ENCODE measurements at places on chromosomes 4 and X. TPM values are rescaled to one million over a fixed set of nuclear protein-coding genes. Genes with fewer than 3 reads are reported as not detected.

Gene PPEF2
- not detected for total RNA-seq

Gene MAMLD1
- total RNA-seq, result 4.5 TPM

Gene CT45A1
- total RNA-seq, result not detected

Gene PKD2
- 28.3 TPM for total RNA-seq

Gene TLR10
- total RNA-seq, result not detected

Gene UXT
- total RNA-seq, result 183 TPM

Gene TCEAL5
- not detected for total RNA-seq

Gene SASH3
- total RNA-seq, result not detected

Gene TCEAL2
- total RNA-seq, result not detected

Gene ARHGAP24
- total RNA-seq, result 2.6 TPM

Gene HS3ST1
- total RNA-seq, result not detected

Gene ESX1
- total RNA-seq, result not detected

GRCh38 chrX:40107291-40108161 is 9.8 kb upstream of the BCOR start:
- no peak for DNase-seq

- peak; percentile 52 for DNase-seq
These were observed 81.2 kb upstream of the PRSS48 start for GRCh38 chr4:151195801-151196200.

DNA sequence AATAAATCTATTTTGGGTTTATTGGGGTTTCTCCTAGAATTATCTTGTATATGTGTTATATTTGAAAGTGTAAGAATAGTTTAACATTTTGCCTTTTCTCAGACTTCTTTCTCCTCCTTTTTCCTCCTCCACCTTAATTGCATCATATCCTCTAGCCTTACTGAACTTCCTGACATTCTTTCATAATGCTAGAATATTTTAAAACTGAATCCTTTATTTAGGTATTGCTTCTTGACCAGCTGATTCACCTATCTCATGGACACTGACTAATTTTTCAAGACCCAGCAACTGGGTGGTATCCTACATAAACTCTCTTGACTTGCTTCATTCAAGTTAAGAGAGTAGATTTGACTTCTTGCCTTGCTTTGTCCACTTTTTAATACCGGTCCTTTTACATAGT is 1508.9 kb downstream of the STIM2 start:
- no peak for DNase-seq

DNA sequence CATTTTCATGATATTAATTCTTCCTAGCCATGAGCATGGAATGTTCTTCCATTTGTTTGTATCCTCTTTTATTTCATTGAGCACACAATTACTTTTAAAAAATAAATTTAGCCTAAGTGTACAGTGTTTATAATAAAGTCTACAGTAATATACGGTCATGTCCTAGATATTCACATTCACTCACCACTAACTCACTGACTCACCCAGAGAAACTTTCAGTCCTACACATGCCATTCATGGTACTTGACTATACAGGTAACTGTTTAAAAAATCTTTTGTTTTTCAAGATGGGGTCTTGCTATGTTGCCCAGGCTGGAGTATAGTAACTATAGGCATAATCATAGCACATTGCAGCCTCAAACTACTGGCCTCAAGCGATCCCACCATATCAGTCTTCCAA is 348.1 kb downstream of the RAPGEF2 start:
- DNase-seq, result no peak

DNA sequence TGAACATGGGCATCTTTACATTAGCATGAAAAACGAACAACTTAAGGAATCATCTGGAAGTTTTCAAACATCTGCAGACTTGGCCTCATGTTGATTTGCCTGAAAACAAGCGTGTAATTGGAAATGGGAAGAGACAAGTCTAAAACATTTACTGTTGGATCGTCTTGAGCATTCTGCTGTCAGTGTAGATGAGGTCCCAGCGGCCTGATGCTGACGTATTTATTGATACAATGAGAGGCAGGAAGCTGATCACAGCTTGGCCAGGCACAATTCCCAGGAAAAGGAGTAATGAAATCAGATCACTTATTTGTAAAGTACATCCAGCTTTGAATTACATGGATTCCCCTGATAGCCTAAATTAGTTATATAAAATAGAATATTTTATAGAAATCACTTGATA is 210.6 kb downstream of the CLCN4 start:
- no peak for DNase-seq

DNA sequence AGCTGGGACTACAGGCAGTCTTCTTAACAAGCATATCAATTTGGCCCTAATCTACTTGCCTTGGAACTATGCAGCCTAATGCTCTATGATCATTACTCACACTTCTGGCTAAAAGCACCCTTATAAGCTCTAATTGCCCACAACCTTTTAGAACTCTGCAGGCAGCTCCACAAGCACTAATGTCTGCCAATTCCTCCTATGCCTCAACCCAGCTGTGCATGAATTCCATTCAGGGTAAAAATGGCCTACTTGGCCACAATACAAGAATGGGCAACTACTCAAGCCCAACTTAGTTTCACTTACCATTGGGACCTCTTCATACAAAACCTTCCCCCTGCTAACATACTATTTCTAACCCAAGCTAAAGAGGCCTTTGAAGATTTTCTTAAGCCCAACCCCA is 51.7 kb downstream of the ZNF718 start:
- no peak for DNase-seq

- DNase-seq, result no peak
These were observed 130.0 kb downstream of the ZAR1 start for GRCh38 chr4:48620093-48620492.

GRCh38 chrX:66872771-66873170 is 233.9 kb upstream of the EDA2R start:
- DNase-seq, result no peak

DNA sequence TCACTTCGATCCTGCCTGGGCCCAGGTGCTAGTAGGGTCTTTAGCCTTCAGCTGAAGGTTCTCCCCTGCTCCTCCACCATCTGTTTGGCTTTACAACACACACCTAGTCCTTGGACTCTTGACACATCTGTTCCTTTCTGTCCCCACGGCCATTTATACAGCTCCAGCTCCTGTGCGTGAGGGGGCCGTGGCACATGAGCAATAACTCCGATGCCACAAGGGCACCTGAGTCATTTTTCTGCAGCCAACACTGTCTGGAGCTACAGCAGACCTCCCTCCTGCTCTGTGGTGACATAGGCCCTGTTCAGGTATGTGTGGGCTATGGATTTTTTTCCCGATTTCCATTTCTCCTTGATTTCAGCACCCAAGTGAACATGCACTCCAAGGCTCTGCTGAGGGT is 44.7 kb upstream of the BCOR start:
- no peak for DNase-seq

DNA sequence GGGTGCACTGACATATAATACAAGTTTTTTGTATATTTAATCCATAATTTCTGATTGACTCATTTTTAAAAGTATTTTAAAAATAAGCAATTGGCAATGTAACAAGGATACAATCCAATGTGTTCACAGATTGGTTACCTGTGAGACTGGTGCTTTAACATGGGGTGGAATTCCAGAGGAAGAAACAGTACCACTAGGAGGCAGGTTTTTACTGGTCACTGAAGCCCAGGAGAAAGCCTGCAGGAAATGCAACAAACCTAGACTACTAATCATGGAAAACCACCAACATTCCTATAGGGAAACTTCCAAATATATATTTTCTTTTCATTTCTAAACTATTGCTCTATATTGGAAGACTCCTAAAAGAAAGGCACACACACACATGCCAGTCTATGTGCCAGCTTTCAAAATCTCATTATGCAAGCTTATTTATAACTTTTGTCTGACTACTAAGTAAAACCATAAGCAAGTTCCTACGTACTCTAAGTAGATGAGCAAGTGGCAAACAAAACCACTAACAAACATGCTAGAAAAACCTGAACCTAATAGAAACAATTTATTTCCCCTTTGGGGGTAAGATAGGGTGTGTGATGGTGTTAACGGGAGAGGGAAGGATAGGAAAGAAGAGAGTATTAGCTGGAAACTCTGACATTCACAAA is 19.2 kb downstream of the G3BP2 start:
- DNase-seq, result peak; percentile 26

DNA sequence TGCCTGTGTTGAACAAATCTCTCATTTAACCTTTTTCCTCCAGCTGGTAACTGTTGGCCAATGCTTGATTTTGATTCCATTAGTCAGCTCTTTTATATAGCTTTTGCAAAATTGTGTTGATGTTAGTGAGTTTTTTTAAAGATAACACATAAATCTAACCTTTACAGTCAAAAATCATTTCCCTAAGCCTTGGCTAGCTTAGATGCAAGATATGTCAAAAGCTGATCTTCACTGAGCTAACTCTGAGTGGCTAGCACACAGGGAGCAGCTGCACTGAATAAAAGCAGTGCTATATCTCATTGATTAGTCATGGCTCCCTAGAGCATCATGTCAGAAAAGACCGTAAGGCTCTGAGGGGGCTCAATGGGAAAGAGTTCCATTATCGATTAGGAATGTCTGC is 78.7 kb downstream of the PPARGC1A start:
- DNase-seq, result no peak

- no peak for DNase-seq
These were observed 572.7 kb upstream of the TENM3 start for GRCh38 chr4:181670506-181670905.

GRCh38 chrX:149903889-149904748 is 23.1 kb downstream of the MAGEA8 start:
- DNase-seq, result peak; percentile 2

DNA sequence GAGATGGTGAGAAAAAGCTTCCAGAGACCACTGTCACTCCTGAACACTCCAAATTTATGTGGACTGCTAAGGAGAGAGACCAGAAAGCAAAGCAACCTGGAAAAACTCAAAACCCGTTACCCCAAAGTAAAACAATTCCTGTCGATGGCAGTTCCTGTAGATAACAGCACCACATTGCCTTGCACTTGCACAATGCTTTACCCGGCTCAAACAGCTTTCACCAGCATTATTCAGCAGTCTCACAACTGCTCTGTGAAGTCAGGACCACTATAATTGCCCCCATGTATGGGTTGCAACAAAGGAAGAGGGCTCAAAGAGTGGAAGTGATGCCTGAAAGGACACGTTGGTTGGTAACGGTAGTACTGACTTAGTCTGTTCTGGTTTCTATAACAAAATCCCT is 234.8 kb downstream of the BCOR start:
- no peak for DNase-seq

DNA sequence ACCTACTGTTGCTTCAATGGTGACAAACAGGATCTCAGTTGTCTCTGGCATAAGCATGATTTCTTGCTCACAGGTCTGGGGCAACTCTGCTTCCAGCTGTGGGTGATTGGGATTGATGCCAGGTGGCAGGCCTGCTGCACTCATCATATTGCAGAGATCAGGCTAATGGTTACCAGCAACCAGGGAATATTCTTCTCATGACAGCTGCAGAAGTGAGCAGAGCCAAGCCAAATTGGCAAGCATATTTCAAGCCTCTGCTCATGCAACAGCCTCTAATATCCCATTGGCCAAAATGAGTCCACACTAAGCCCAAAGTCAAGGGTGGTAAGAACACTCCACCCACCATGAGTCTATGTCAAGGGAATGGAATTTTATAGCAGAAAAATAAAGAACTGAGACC is 26.7 kb upstream of the TBC1D19 start:
- DNase-seq, result peak; percentile 47

GRCh38 chr4:114875630-114876029 is 237.8 kb downstream of the NDST4 start:
- DNase-seq, result no peak

DNA sequence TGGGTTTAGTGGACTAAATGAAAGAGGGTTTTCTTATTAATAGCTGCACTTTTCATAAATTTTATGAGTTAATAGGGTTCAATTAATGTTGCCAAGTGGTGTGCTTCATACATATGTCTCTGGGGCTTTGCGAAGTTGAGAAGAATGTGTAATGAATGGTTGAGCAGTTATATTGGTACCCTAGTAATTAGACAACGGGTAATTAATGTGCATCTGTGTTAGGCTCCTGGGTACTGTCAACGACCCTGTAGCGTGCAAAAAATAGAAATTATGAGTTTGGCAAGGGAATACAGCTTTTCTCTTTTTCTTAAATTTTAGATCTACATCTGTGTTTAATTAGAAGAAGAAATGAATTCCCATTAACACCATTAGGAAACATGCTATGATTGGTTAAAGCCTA is 1027.7 kb downstream of the ARAP2 start:
- no peak for DNase-seq

DNA sequence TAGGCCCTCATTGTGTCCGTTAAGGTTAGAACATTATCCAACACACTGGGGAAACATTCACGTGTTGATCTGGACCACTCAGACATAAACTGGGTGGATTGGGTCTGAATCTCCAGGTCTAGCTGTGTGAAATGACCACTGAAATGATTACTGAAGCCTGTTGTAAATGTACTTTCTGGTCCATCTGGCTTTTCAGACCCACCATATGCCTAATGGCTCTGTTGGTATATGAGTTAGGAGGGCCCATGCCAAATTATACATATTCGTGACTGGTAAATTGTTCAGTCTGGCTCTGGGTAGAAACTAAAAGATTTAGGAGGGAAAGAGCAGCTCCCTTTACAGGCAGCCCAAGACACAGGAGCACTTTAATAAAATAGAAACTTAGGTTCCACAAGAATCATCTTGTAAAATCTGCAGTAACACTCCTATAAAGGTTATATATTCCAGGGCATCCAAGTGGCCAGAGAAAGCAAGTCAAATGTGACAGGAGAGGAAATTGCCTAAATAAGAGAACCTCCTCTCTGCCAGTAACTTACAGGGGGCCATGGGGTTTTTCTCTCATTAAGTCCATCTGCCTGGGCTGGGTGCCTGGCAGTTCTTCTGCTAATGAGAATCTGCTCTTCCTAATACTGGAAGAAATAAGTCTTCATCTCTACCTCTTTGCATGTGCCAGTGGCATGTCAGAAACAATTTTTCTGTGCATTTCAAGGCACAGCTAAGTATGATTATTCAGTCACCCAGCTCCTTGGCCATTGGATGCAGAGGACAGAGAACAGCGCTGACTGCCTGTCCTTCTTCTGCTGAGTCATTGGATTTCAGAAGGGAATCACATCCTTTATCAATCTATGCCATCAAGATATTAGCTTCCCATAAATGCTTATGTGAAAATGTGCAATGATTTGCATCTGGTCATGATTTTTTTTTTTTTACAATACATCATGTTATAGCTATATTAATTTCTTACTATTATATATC is 112.6 kb downstream of the GLRA2 start:
- DNase-seq, result no peak
